Tibial nerve (tissue), 4 donors: ENCODE measurements at places on chromosomes 5 and 9. TPM values are rescaled to one million over a fixed set of nuclear protein-coding genes. Genes with fewer than 3 reads are reported as not detected.

- no peak for DNase-seq
Measured at GRCh38 chr9:6782345-6782744, 24.6 kb downstream of the KDM4C start.

GRCh38 chr5:173581408-173582215 lies 34.8 kb downstream of the BOD1 start:
- DNase-seq = no peak

GRCh38 chr9:28264368-28264767 lies 691.1 kb upstream of the C9orf72 start:
- no peak for DNase-seq

DNA sequence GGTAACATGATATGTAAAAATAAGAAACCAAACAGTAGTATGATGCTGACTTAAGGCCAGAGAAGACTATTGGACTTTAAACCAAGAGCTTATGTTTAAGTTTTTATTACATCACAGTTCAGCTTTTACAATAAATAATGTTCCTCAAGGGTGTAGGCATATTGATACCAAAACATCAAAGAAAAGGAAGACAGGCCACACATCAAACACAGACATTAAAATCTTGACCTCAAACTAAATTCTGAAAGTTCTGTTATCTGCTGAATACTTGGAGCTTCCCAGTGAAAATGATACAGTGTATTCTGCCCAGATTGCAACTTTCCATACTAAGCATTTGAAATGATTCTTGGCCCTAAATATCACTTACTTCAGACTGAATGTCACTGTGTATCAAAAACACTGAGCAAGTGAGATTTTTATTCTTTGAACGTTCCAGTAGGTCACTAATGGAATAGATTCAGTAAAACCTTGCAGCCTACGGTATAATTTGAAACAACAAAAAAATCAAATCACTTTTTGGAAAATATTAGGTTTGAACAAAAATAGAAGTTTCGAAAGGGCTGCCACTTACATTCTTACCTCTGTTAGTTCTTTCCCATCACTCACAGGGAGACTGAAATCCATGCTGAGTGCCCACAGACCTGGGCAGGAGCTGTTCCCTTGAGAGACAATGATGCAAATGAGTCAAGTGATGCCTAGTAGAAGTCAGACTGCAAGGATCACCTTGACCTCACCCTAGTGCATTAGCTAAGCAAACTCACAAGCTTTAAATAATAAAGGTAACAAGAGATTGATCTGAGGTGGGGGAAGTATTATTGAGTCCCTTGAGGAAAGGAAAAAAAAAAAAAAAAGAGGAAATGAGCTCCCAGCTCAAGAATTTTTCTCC lies 2.5 kb downstream of the LPAR1 start:
- peak; percentile 46 for DNase-seq

DNA sequence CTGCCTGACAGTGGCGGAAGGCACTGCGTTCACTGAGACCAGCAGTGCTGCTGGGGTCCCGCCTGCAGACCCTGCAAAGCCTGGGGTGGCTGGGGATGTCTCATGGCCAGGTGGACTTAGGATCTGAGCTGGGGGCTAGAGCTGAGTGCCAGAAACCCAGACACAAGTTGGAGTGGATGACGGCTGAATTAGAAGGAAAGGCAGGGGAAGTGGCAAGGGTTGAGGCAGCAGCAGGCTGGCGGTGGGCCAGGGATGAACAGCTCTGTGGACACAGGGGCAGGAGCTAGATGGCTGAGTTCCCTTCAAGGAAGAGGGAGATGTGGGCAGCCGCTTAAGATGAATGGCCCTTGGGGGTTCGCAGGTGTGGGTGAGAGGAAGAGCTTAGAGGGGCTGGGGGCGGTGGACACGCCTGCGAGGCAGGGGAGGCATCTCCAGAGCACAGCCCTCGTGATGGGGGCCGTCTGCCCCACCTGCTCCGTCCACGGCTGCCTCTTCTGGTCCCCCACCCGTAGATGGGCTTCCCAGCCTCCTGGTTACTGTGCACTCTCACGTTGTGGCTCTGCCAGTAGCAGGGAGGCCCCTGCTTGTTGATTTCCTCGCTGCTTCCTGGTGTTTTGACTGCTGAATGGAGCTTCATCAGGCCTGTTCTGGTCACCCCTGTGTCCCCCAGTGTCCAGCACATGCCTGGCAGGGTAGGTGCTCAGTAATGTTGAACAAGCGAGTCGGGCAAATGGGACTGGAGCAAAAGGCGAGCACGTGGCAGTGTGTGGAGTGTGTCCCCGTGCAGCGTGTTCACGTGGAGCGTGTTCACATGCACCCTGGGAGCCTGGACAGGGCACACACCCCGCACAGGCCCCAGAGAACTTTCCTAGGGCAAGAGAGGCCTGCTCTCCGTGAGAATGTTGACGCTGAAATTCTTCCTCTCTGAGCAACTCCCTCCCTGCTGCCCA lies 168.2 kb downstream of the CACNA1B start:
- DNase-seq = no peak

DNA sequence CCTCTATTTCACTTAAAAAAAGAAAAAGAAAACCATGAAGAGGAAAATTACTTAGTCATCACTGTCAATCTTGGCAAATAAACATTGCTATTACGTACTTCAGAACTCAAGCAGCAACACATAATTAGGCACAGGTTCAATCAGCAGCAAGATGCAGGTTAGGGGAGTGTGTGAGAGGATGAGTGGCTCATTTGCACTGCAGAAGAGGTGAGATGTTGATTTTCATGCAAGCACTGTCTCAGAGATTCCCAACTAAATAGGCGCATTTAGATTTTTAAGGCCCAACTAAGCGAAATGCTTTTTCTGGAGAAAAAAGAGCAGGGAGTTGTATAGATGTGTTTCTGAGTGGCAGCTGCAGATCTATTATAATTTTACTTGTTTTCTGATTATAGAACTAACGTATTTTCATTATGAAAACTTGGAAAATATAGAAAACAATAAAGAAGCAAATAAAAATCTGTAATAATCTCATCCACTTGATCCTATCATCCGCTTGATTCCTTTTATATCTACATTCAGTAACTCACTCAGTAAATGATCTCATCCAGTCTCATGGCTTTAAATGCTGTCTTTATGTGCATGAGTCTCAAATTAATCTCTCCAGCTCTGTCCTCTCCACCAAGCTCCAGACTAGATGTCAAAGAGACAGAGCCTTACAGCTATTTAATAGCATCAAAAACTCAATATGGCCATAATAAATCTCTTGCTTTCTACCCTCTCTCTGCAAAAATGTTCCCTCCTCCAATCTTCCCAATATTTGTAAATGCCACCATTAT lies 162.5 kb downstream of the ZNF462 start:
- no peak for DNase-seq

DNA sequence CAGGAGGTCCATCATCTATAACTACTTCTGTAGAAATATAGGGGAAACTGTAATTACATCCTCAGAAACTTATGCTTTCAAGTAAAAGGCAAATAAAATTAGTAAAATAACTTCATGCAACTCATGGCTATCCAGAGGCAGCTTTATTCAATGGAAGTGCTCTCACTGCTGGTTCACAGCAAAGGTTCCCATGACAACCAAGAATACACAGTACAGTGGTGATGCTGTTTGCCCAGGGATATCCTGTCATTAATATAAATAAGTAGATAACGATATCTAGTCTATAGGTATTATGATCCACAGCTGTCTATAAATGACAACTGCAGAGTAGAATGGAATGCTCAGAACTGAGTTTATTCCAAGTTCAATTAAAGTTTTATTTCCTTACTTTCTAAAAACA lies 390.3 kb downstream of the PDE4D start:
- DNase-seq = no peak

GRCh38 chr9:125440411-125440810 lies 178.8 kb downstream of the GAPVD1 start:
- DNase-seq = no peak

DNA sequence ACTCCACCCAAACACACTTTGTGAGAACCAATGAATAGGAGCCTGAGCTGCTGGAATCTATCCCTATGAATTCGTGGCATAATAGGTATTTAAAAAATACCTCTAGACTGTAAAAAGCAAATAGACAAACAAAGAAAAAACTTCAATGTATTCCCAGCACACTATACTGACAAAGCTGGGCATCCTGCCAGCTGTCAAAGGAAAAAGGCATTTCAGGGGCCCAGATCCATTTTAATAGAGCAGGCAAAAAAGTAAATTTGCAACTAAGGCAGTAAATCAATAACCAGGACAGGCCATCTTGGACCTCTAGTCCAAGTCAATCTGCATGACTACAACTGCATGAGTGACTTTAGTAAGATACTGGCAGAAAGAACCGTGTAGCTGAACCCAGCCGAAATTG lies 25.6 kb upstream of the LARP1 start:
- DNase-seq = no peak

- no peak for DNase-seq
Measured at GRCh38 chr5:178376921-178377582, 144.4 kb upstream of the PHYKPL start.

- no peak for DNase-seq
Measured at GRCh38 chr9:42388146-42388690, 204.8 kb downstream of the SPATA31A6 start.

GRCh38 chr9:129309906-129310305 lies 131.8 kb upstream of the IER5L start:
- no peak for DNase-seq

DNA sequence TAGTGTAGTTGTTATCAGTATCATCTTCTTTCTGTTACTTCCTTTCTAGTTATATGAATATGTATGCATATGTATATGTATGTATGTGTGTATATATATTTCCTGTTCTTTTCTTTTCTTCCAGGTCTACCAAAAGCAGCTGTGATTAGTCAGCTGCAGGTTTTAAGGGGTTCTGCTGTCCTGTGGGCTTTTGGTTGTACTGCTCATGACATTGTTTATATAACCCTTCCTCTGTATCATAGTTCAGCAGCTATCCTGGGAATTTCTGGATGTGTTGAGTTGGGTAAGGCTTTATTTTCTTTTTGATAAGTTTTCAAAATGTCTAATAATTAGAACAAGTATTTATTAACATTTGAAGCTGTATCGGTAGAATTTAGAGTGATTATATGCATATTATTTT lies 23.2 kb downstream of the SLC27A6 start:
- DNase-seq = no peak

- no peak for DNase-seq
Measured at GRCh38 chr5:150523472-150524350, 15.8 kb downstream of the NDST1 start.

GRCh38 chr5:163604013-163604412 lies 98.6 kb downstream of the MAT2B start:
- no peak for DNase-seq

GRCh38 chr5:160278343-160278742 lies 34.0 kb downstream of the CCNJL start:
- no peak for DNase-seq

GRCh38 chr5:42874621-42875198 lies 63.0 kb upstream of the SELENOP start:
- DNase-seq = no peak

DNA sequence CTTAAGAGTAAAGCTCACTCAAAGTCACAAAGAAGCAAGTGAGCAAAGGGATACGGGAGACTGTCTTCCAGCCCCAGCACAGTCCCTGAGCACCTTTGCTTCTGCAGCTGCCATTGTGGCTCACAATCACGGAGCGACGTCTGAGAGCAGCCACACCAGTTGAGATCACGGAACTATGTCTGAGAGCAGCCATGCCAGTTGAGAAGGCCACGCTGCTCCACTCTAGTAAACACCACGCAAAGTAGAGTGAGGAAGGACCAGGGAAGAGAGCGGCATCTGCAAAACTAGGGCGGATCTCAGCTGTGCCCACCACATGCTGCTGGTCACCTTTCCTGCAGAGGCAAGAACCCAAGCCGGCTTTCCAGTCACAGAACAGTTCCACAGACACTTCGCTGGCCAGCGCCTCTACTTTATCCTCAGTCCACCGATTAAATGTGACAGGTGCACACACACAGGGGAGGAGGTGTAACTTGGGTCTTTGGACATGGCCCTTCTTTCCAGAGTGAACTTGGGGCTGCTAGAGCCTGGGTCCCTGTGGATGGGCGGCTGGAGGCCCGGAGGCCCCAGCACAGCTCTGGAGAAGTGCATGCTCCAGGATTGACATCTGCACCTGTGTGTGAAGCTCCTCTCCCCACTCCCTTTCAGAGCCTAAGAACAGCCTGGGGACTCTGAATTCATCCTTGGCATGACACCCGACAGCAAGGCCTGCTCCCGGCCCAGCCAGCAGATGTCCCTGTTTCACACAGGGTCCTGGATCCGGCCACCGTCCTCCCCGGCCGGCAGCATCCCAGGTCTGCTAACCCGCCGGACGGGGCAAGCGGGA lies 324.9 kb upstream of the IRX4 start:
- DNase-seq = no peak

DNA sequence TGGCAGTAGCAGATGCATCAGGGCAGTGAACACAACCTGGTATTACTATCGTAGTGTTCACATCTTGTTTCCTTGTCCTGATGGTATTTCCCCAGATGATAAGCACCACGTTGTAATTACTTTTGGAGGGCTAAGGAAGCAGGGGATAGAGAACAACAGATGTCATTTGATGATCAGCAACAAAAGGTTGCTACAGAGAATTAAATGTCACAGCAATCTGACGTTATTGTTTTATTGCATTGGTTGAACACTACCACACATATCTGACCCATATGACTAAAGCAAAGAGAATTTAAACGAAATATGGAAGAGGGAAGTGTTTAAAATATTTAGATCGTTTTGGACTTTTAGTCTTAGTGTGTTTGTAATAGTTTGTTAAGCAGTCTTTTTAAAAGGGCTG lies 408.3 kb downstream of the SH3GL2 start:
- DNase-seq = no peak

- DNase-seq = no peak
Measured at GRCh38 chr5:59285300-59286016, 608.1 kb downstream of the PDE4D start.

The TPPP gene
- total RNA-seq = 1.7 TPM

The TPM2 gene
- total RNA-seq = 350 TPM

The HNRNPH1 gene
- total RNA-seq = 473 TPM

The GABRA6 gene
- not detected for total RNA-seq

The TSLP gene
- 1.8 TPM for total RNA-seq

The OR1B1 gene
- total RNA-seq = not detected

The GHR gene
- 30.2 TPM for total RNA-seq

The OTP gene
- not detected for total RNA-seq

The JAKMIP2 gene
- total RNA-seq = 22.7 TPM

The FCN1 gene
- total RNA-seq = 2.9 TPM

The ECSCR gene
- 41.0 TPM for total RNA-seq

The TTC33 gene
- 27.1 TPM for total RNA-seq

The FBXO10 gene
- total RNA-seq = 11.4 TPM

The C8G gene
- total RNA-seq = 5.1 TPM

The STKLD1 gene
- 0.22 TPM for total RNA-seq

The PCSK1 gene
- total RNA-seq = 0.98 TPM

The DCP2 gene
- total RNA-seq = 26.7 TPM
